Vagina (tissue), 2 donors: ENCODE measurements at places on chromosomes 2 and 18.

DNA sequence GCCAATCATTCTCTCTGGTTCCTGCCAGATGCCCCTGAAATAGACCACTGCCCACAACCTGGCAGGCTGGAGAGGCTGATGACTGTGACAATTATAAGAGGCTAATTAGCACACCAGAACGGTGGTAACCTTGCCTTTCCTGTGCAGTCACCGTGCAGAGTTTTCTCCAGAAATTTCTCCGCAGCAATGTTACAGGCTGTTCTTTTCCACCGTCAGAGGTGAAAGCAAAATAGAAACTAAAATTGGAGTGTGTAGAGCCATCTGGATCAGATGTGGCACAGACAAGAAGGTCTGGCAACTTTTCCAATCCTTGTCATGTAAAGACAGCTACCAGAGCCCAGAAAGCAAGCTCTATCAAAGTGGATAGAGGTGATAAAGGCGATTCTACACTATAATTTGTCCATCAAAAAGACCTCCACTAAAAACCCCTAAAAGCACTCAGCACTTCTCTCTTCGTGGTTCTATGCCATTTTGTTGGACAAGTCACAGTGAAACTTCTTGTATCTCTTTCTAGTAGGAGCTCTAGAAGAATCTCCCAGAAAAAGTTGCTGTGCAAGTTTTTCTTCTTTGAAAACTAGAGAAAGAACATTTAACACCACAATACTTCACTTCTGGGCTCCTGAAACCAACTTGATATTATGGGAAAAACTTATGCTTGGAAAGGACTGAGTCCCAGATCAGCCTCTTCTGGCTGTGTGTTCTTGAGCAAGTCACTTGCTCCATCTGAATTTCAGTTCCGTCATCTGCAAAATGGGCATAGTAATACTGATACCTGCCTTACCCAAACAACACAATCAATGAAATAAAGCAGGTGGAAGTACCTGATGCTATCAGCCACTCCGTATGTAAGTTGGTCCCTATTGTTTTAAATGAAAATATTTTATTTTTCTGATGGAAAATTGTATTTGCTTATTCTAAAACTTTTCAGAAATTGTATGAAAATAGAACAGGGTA is 295.6 kb upstream of the DLGAP1 start:
- H3K4me1 ChIP-seq = no peaks in the 10 kb centered on the region
- H3K27ac ChIP-seq = no peak overlapping the region
- H3K36me3 ChIP-seq = no peaks in the 10 kb centered on the region
- DNase-seq = no peak

DNA sequence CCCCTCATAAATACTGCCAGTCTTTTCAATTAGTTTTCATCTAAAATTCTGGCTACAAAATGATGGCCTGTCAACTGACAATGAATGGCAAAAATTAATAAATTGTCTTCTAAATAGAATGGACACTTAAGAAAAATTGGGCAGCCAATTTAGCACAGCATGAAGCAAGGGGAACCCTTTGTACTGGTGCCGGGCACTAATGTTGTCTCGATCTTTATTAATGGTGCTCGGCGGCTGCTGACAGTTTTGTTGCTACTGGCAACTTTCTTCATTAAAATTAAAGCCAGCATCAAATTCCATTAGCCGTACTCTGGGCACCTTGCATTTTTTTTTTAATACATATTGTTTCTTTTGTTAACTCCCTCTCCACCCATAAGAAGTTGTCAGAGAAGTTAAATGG is 309.3 kb downstream of the GBX2 start:
- no peaks in the 10 kb centered on the region for H3K4me1 ChIP-seq
- DNase-seq = no peak
- H3K36me3 ChIP-seq = no peaks in the 10 kb centered on the region
- no peaks in the 10 kb centered on the region for H3K27me3 ChIP-seq

GRCh38 chr2:189465478-189465877 is 24.2 kb downstream of the WDR75 start:
- H3K27me3 ChIP-seq = no peaks in the 10 kb centered on the region
- H3K27ac ChIP-seq = no peak overlapping the region
- no peak overlapping the region for H3K4me3 ChIP-seq
- H3K36me3 ChIP-seq = peaks cover 79% of the 10 kb centered on the region

- DNase-seq = no peak
- no peak overlapping the region for H3K4me3 ChIP-seq
- no peaks in the 10 kb centered on the region for H3K4me1 ChIP-seq
- H3K27me3 ChIP-seq = no peaks in the 10 kb centered on the region
- no peaks in the 10 kb centered on the region for H3K36me3 ChIP-seq
- no peak overlapping the region for H3K27ac ChIP-seq
Measured at GRCh38 chr2:207983641-207984042, 41.7 kb downstream of the PLEKHM3 start.

DNA sequence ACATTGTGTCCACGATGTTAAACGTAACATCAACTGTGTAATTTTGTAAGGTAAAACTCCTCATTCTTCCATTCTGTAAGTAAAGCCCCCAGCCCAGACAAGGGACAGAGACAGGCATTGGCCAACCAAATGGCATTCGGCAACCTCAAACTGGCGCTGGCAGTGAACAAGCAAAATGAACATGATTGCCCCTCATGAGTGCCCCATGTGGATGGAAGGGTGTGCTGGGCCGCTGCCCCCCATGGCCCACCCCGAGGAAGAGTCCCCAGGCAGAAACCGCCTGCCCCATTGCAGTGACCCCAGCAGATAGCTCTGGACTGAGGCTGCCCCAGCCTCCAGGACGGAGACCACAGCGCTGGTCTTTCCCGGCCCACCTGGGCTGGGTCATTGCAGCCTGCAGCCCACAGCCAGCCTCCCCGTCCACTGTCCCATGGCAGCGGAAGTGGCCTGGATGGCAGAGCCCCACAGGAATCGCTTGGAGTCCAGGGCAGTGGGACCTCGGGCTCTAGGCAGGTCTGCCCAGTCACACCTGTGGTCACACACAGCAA is 220.2 kb downstream of the HDAC4 start:
- peaks cover 2% of the 10 kb centered on the region for H3K36me3 ChIP-seq
- DNase-seq = no peak
